ENCODE measurements at places on chromosomes 6 and 20.

GRCh38 chr6:11484441-11484840 is 53.1 kb upstream of the TMEM170B start:
- DNase-seq: no peak

- no peak for DNase-seq
Measured at GRCh38 chr6:119280668-119281067, 68.9 kb downstream of the MAN1A1 start.

DNA sequence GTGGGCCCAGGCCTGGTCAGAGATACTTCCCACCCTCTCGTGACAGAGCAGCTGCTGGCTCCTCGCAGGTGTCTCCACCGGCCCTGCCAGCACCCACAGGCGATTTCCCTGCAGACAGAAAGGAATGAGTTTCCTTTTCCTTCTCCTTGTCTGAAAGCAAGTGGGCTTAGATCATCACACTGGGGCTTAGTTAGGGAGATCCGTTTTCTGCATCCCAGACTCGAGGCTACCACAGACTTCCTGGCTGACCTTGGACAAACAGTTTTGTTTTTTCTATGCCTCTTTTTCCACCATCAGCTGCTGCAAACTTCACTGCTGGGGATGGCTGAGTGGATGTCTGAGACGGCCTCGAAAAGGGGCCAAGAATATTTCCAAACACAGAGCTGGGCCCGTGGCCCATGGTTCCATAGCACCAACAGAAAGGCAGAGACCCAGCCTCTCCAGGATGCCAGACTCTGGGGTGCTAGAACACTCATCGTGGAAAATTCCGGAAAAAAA is 86.5 kb downstream of the BANF2 start:
- no peak for DNase-seq

DNA sequence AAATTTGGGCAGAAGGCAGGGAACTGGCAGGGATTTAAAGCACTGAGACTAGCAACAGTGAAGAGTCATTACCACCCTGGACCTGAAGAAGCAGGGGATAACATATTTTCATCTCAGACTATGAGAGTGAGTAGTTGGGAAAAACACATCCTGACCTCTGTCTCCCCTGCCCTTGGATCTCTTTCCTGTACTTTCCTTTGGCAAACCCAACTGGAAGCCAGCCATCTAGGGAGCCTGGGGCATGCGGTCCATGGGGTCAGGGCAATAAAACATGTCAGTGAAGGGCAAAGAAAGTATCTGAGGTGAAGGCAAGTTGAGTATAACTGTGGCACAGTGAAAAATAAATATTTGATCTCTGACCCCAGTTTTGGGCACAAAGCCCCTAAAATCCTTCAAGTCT is 698.2 kb downstream of the DOK5 start:
- no peak for DNase-seq

DNA sequence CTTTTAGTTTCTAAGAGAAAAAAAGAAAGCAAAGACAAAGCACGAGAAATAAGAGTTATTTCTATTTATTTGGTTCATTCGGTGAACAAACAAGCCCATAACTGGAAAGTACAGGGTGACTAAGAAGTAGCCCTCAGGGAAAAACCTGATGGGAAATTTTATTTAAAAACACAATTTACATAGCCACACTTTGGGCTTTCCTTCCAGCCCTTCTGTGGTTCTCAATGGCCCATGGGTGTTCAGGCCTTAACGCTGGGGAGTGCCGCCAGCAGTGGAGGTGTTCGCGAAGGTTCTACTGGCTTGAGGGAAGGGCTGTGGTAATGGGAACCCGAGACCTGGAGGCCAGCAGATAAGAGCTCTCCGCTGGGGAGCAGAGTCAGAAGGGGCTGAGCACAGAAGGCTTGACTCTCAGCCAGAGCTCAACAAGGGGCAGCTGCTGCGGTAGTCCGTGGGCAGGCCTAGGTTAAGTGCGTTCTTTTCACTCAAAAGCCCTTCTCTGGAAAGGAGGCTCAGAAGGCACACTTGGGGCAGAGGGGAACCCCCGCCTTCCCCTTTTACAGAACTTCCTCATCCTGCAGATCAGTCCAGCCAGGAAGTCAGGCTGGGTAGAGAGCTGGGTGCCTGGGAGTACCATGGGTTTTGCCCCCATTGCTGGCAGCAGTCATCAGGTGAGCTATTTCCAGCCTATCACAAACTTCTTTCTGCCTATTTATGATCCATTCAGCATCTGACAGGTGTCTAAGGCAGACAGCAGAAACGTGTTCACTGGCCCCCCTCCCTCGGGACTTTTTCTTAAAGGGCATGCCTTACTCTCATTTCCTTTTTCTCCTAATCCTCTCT is 8.8 kb upstream of the CD83 start:
- peak; percentile 30 for DNase-seq

GRCh38 chr20:41533537-41534136 is 84.5 kb downstream of the CHD6 start:
- DNase-seq: no peak

DNA sequence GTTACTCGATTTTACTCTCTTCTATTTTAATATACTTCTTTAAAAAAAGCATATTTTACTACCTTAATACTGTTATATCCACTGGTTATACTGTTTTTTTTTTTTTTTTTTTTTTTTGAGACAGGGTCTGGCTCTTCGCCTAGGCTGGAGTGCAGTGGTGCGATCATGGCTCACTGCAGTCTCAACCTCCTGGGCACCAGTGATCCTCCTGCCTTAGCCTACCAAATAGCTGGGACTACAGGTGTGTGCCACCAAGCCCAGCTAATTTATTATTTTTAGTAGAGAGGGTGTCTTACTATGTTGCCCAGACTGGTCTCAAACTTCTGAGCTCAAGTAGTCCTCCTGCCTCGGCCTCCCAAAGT is 170.7 kb downstream of the DOK5 start:
- no peak for DNase-seq

DNA sequence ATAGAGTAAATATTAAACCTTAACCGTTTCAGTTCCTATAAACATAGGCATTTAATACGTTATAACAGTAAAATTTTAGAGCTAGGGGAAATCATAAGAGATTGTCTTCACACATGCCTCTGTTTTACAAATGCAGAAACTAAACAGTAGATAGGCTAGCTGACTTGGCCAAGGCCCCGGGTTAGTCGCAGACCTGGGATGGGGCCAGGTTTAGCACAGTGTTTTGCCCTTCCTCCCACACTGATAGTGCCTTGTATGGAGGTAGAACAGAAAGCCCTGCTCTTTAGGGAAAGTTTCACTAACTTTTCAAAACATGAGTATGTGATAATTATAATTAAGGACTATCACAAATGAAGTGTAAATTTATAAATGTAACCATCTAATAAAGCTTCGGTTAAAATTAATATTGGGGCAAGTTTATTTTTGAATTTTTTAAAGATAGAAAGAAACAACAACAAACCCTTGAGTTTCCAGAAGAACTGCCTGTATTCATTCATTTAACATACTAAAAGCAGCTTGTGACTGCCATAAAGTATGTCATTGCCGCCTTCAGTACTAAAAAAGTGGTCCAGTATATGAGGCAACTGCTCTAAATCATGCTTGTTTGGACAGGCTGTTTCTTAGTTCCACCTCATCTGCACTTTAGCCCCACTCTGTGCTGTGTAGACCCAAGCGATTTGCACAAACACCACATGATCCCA is 62.5 kb upstream of the LOC128125822 start:
- DNase-seq: no peak

- no peak for DNase-seq
Measured at GRCh38 chr6:139490482-139490881, 116.0 kb upstream of the CITED2 start.

GRCh38 chr20:17843246-17844132 is 125.1 kb downstream of the SNX5 start:
- no peak for DNase-seq

DNA sequence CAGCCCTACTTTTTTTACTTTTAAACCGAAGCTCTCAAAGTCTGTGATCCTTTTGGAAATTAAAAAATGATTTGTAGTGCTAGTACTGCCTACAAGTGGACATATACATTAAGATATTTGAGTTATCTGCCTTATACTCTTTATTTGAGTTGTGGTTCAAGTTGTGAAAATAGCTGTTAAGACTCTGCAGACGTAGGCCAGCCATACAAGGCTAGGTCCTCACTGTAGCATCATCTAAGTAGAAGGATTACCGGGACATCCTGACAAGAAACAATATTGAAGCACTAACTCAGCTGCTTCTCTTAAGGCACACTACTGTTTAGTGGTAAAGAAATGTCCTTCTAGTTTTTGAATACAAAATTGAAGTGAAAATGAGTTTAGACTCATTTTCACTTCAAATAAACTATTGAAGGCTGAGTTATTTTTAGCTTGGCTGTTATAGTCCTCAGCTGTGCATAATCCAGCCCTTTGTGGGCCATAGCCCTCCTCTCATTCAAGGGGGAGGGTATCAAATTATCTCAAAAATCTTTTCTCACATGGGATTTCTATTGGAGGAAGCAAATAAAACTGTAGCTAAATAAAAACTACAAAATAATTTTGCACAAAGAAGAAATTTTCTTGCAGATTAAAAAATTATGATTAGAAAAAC is 68.1 kb downstream of the JAG1 start:
- no peak for DNase-seq

GRCh38 chr6:2651536-2651935 is 99.2 kb downstream of the MYLK4 start:
- no peak for DNase-seq

DNA sequence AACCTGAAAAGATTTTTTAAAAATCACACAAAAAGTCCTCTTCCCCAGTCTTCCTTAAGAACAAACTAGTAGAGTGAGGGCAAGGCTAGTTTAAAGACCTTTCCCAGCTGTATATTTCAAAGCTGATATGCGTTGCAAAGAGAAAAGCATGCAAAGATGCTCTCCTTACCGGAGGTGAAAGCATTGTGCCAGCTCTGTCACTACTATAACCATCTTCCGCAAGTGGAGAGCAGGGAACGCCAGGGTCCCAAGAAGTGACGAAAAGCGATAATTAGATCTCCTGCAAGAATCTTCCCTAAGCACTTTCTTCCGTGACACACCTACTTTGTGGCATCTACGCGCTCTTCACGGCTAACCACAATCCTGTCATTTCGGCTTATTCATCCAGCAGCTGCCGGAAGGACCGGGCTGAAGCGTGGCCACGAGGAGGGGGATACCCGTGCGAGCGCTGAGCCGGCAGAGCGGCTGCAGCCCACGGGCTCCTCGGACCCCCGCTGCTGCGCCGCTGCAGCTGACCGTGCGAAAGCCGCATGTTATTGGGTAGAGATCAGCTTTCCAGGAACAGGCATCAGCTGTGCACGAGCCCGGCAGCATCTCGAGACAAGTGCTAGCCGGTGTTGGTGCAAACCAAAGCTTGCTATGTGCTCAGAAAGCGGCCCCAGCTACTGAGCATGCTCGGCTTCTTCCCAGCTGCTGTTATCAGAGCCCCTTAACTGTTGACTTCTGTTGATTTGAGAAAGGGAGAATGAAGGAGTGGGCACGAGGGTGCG is 57.2 kb upstream of the ARHGAP18 start:
- peak; percentile 39 for DNase-seq

DNA sequence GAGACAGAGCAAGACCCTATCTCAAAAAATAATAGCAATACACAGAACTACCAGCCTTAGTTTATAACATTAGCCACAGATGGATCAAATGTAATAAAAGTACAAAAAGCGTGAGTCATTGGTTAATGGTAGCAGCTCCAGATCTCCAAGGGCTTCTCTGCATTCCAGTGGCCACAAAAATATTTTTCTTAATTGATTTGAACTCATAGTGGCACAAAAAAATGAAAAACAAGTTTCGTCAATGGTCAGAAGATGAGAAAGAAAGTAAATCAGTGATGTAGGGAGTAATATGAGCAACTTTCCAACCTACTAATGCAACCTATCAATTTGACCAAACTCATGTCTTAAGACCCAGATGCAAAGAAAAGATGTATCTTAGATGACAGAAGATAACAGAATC is 79.6 kb downstream of the CEP57L1 start:
- DNase-seq: no peak

DNA sequence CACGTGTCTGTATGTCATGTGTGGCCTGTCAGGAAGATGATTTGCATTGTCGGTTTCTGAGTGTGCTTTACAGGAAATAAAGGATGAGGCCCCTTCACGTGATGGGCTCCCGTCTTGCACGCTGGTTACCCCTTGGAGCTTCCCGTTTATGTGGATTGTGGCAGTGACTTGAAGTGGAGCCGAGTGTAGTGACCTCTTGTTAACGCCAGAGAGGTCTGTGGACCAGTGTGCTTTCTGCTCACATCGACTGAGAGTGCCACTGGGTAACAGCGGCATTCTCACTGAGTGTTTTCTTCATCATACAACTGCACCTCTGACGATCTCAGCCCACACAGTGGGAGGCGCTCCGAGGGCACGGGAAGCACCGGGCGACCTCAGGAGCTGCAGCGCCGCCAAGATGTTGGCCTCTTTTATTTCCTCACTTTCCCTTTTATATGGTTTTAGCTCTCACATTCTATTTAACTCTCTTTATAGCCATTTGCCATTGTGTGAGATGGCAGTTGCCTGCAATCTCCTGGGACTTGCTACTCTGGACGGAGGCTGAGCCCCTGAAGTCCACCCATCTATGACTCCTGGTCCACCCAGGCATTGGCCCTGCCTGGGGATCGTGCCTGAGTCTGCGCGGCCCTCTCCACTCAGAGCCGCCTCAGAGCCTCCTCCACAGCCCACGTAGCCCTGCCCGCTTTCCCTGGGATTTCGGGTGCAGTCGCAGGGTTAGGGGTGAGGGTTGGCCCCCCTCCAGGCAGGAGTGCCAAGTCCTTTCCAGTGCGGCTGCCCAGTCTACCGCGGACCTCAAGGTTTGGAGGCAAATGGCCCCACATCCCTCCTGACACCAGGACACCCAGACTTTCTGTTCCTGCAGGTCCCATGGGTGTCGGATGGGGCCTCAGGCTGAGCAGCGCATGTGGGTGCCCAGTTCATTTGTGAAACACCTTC is 238.9 kb downstream of the ERMARD start:
- peak; percentile 37 for DNase-seq

Measured in stimulated activated CD4-positive, alpha-beta T cell treated with anti-CD3 and anti-CD28 coated beads, Interleukin-2, amount 100 ng/mL, for 48 hours (primary cell).